Lower lobe of right lung (tissue), 2 donors: ENCODE measurements at places on chromosomes 13 and 19. TPM values are rescaled to one million over a fixed set of nuclear protein-coding genes. Genes with fewer than 3 reads are reported as not detected.

Gene PSG6
- not detected for total RNA-seq

Gene ZNF507
- total RNA-seq, result 19.3 TPM

Gene ZNF729
- total RNA-seq, result not detected

DNA sequence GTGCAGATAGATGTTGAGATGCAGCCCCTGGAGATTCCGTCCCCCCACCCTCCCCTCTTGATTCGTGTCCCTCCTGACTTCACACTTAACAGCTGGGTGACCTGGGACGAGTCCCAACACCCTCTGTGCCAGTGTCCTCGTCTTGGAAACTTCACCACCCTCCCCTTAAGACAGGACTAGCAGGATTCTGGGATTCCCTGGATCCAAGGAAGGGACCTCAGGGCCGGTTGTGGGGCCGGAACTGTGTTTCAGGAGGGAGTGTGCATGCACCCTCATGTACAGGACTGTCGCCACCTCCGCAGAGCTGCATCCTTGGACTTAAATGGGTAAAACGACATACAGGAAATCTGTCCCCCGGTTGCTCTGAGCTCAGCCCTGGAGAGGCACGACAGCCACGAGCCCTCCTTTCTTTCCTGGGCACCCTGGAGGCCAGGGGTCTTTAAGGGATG, 990 bp downstream of the MYO9B start:
- peaks cover 8% of the 10 kb centered on the region for H3K36me3 ChIP-seq
- peaks cover 57% of the 10 kb centered on the region for H3K4me1 ChIP-seq
- H3K4me3 ChIP-seq, result peak overlapping the region; percentile 76
- H3K27me3 ChIP-seq, result no peaks in the 10 kb centered on the region

DNA sequence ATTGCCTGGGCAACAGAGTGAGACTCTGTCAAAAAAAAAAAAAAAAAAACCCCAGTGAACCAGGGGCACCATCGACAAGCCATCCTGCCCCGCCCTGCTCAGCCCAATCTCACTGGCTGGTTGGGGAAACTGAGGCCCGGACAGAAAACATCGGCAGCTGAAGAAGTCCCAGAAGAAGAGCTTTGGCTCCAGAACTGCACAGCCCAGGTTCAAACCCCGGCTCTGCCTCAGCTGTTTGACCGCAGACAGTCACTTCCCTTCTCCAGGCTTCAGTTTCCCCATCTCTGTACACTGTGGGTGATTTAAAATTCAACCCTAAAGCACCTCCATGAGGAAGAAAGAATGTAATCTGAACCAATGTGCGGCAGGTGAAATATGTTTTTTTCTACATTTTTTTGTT, 9.4 kb upstream of the SEMA6B start:
- peaks cover 8% of the 10 kb centered on the region for H3K4me1 ChIP-seq
- no peaks in the 10 kb centered on the region for H3K36me3 ChIP-seq
- H3K27me3 ChIP-seq, result peaks cover 8% of the 10 kb centered on the region
- no peak for DNase-seq

DNA sequence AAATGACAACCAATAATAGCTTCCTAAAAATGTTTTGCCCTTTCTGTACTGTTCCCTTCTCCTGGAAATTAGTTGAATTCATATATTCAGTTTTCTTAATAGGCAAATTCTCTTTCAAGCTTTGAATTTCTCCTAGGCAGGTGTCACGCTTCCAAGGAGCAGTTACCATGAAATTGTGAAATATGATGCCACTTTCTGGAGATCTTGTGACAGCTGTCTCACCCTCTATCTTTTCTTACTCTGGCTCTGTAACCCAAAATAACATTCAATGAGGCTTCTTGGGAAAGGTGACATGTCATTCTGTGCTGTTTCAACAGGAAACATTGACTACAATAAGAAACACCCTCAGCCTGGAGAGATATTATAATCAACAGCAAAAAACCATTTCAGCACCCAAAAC, 80.3 kb upstream of the MRI1 start:
- no peaks in the 10 kb centered on the region for H3K36me3 ChIP-seq
- DNase-seq, result no peak
- no peaks in the 10 kb centered on the region for H3K27me3 ChIP-seq
- H3K27ac ChIP-seq, result no peak overlapping the region
- no peak overlapping the region for H3K4me3 ChIP-seq
